Urothelium cell line (cell line): ENCODE measurements at places on chromosomes 2 and 18.
A peak's percentile ranks its signal among the peaks of the same experiment; 100 is the strongest.

GRCh38 chr2:85156153-85156552 lies 23.0 kb downstream of the TCF7L1 start:
- DNase-seq = no peak

DNA sequence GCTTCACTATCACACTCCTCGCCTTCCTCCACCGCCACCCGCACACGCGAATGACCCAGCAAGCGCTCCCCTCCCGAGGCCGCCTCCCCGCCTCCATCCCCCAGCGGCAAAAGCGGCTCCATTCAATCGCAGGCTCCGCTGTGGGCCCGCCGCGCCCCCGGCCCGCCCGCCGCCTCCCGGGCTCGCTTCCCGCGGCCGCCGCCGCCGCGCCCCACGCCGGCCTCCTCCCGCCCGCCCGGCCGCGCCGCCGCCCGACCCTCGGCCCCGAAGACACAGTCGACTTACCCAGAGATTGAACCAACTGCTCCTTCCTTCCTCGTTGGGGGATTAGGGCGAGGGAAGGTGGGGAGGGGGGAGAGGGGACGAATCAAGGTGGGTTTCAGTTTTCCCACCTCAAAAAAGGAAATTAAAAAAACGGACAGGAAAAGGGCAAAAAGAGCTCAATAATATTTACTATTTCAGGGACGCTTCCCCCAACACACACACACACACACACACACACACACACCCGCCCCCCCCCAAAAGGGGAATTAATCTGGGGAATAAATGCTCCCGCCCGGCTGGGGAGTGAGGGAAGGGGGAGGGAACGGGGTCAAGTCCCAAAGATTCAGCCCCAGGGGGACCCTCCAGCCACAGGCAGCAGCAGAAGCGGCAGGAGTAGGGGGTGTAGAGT lies 743 bp downstream of the XPO1 start:
- DNase-seq = peak; percentile 28

DNA sequence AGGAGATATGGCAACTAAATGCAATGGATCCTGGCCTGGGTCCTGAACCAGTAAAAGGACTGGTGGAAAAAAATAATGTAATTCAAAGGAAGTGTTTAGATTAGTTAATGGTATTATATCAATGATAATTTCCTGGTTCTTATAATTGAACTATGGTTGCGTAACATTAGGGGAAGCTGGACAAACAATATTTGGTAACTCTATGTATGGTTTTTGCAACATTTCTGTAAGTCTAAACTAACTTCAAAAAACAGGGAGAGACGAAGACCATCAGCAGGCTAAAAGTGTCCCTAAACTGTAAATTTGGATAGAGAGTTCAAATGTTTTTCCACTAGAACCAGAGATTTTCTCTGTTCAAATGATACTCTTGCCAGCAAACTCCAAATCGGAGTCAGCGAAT lies 36.9 kb downstream of the KLF7 start:
- no peak for DNase-seq

DNA sequence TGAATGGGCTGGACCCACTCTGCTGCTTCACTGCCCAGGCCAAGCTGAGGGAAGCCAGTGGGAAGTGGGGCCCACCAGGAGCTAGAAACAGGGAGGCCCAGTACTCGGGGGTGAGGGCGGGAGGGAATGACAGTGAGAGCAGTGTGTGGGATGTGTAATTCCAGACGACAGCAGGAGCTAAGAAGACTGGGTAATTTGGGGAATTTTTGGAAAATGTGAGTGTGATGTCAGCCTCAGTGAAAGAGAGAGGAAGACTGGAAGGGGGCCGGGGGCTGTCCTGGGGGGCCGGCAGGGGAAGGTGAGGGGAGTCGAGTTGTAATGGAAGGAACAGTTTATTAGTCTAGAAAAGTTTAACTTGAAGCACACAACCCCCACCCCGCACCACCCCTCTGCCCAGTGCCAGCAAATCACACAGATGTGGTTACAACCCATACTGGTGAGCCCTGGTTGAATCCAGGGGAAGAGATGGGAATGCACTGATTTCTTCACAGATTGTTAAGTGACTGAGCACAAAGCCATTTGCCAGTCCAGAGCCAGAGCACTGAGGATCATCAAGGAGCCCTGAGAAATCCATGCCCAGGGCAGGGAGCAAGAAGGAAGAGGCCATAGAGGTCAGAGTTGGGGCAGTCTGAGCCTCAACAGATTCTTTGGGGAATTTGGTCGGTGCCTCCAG lies 76.7 kb upstream of the PKDCC start:
- no peak for DNase-seq

- no peak for DNase-seq
Observed at GRCh38 chr2:28665041-28665704, 86.5 kb upstream of the PPP1CB start.

DNA sequence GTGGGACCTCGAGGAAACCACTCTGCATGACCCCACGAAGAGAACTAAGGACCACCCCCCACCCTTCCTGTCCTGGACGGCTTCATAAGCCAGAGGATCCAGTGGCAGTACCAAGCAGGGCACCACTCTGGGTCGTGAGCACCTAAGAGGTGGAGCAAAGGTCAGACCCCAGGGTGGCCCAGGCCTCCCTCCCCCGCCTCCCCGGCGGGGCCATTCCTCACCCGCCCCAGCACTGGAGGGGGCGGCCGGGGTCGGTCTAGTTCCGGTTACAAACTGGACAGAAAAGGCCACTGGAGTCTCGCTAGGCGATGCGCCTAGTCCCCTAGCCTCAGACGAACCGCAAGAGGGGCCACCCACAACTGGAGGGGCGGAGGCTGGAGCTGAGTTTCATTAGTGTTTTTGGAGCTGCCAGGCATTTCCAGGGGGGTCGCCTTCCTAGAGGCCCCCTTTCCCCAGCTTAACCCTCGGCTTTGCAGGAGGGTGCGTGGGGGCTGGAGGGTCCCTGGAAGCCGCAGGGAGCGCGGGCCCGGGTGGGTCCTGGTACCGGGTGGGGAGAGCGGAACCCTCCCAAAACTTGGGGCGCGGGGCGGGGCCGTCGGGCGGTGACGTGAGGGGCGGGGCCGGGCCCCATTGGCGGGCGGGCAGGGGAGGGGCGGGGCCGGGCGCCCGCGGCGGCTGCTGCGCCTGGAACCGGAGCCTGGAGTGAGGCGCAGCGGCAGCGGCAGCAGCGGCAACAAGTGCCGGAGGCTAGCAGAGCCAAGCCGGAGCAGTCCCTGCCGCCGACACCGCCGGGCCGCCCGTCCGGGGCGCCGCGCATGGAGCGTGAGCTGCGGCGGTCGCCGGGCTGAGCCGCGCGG lies at the start of gene B3GNT2:
B3GNT2 (plus strand) TSS at position 695 of the 857 bp plus-strand sequence. CDS start 26,106 bp downstream, outside the sequence.
- DNase-seq = peak; percentile 94

GRCh38 chr18:12026562-12026961 lies 45.3 kb downstream of the IMPA2 start:
- DNase-seq = no peak

- no peak for DNase-seq
Observed at GRCh38 chr2:70043252-70043875, 43.9 kb upstream of the PCBP1 start.

- DNase-seq = no peak
Observed at GRCh38 chr2:148207111-148207510, 186.2 kb downstream of the MBD5 start.

- DNase-seq = no peak
Observed at GRCh38 chr2:171244466-171244969, 83.8 kb upstream of the TLK1 start.

- no peak for DNase-seq
Observed at GRCh38 chr18:75785206-75785605, 357.7 kb upstream of the SMIM21 start.

DNA sequence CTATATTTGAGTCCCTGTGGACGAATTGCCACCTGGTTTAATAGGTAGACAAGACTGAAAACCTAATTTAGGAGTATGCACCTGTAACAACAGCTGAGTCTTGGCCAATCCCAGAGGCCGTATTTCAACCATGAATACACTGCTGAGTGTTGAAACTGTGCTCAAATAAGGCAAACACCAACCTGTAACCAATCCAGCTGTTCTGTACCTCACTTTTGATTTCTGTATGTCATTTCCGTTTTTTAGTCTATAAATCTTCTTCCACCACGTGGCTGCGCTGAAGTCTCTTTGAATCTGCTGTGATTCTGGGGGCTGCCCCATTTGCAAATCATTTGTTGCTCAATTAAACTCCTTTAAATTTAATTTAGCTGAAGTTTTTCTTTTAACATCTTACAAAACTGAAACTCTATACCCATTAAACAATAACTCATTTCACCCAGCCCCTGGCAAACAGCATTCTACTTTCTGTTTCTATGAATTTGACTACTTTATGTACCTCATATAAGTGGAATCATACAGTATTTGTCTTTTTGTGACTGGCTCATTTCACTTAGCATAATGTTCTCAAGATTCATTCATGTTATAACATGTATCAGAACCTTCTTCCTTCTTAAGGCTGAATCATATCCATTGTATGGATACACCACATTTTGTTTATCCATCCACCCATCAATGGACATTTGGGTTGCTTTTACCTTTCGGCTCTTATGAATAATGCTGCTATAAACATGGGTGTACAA lies 7.5 kb upstream of the YPEL5 start:
- DNase-seq = no peak

DNA sequence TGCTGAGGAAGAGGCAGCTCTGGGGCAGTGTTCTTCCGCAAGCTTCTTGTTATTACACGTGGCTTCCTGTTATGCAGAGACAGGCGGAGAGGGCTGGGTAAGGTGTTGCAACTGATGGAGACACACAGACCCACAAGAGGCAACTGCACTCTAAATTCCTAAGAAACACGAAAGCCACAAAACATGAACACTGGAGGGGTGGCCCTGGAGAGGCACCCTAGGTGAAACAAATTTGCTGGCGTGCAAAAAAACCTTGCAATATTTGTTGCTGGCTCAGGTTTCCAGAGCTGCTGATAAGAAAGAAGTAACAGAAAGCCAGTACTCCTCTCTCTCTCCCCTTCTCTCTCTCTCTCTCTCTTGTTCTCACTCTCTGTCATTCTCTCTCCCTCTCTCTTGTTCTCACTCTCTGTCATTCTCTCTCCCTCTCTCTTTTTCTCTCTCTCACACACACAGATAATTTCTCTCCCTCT lies 31.8 kb downstream of the ARHGAP25 start:
- no peak for DNase-seq

DNA sequence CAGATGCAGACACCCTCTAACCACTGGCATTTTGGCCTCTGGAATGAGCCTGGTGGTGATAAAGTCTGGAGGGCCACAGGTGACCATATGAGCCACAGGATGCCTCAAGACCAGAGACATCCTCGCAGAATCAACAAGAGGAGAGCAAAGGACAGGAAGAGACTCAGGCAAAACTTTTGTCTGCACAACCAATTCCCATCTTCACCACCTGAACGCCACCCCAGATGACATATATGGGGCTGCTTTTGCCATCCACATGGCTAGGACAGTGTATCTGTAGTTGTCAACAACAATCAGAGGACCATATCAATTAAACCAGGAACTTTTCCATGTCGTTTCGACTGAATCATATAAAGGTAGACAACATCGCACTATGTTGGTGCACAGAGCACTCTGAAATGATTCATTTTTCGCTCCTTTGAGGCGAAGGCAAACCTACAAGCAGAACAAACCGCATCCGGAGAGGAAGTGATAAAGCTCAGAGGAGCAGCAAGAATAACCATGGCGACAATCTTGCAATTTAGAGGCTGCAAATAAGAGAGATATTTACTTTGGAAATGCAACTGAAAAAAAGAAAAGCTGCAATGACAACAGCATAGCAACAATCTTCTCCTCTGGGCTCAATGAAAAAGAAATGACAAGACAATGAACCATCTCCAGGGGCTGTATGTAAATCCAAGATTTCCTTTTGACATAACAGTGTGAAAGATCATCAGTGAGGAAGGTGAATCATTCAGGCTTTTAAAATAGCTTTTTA lies 204.5 kb downstream of the ARL4C start:
- DNase-seq = peak; percentile 21

GRCh38 chr18:33923980-33924379 lies 300.7 kb downstream of the NOL4 start:
- DNase-seq = no peak

DNA sequence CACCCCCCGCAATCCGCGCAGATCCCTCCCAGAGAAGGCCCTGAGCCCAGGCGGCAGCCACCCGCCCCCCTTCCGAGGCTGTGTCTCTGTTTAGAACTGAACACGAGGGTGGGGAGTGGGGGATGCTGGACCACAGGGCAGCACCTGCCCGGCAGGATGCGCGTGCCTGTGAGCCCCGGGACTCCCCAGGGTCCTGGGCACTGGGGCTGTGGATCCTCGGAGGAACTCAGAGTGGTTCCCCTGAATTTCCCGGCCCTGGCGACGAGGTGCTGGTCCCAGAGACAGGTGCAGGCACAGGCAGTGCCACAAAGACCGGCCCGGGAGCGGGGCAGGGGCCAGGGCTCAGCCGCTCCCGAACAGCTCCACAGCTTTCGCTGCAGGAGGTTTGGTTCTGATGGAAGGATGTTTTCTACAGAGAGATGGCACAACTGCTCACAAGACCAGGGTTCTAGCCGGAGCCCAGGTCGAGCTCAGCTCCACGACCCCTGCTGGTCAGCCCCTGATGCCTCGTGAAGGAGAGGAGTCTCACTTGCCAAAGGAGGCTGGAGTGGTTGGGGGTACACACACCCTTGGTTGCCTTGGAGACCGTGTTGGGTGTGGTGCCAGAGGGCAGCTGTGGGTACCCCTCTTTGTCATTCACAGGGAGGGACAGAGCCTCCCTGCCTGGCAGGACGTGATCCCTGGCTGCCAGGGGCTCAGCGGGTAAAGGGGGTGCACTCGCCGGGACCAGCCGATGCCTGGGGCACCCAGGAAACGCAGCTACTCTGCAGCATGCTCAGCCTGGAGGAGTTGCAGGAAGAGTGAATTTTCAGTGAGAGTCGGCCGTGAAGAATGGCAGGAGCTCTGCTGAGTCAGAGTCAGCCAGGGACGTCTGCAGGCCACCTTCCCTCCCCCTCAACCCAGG lies 4.4 kb upstream of the NEU4 start:
- DNase-seq = no peak

DNA sequence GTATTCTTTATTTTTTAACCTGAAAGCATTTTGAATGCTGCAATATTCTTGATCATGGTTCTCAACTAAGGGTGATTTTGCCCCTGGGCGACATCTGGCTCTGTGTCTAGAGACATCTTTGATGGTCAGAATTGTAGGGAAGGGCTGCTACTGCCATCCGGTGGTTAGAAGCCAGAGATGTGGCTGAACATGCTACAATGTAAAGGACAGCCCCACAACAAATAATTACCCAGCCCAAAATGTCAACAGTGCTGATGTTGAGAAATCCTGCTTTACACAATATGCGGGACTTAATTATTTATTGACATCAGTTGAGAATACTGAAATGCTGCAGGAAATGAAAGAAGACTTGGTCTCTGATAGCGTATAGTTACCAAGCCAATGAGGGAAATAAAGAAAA lies 37.5 kb upstream of the SERPINB2 start:
- DNase-seq = peak; percentile 25

DNA sequence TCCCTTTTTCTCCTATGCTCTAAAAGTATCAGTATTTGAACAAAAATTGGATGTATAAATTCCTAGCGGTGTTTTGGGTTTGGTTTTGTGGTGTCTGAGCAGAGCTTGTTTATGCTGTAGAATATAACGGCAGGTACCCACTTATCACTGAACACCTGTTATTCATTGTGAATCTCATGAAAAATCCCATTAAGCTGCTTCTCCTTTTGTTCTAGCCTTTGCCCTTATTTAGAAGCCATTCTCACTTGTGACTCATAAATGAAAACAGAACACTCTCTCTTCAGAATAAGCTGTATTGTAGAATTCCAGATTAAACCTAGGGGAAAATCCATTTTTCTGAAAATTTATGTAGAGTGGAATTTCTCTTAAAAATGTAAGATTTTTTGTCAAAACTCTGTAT lies 104.0 kb downstream of the PRPF40A start:
- no peak for DNase-seq
